ENCODE measurements at places on chromosomes 3 and 15.

- DNase-seq, result no peak
Measured at GRCh38 chr3:65951836-65952505, 86.7 kb downstream of the MAGI1 start.

DNA sequence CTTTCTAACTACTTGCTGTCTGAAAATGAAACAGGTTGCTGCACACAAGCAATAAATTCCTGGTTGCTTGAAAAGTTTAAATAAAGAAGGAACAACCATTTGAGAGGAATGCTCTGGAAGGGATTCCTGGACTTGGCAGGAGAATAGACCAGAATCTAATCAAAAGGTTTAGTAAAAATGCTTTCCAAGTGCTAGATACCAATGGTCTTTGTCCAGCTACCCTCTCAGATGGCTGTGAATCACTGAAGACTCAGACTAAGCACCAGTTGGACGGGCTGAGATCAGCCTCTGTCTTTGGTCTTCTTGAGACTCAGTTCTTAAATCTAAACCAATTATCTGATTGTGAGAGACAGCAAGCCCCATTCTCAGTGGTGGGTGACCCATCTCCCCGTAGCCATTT lies 27.7 kb upstream of the LPP start:
- DNase-seq, result no peak

DNA sequence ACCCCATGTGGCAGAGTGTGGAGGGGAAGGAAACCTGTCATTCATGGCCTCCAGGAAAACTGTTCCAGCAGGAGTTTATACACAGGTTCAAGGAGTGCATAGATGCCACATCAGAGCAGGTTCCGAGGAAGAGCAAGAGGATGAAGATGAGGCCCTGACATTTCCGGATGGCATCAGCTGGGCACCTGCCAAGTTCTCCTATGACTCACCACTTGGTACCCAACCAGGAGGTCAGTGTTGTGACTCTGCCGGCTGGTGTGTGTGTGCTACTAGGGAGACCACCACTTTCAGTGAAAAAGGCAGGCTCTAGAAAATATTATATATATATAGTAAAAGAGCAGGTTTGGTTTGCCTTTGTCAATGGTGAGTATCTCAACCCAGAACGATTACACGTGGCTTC lies 69.3 kb downstream of the NTRK3 start:
- no peak for DNase-seq

- DNase-seq, result no peak
Measured at GRCh38 chr3:5026046-5026362, 46.8 kb downstream of the BHLHE40 start.

DNA sequence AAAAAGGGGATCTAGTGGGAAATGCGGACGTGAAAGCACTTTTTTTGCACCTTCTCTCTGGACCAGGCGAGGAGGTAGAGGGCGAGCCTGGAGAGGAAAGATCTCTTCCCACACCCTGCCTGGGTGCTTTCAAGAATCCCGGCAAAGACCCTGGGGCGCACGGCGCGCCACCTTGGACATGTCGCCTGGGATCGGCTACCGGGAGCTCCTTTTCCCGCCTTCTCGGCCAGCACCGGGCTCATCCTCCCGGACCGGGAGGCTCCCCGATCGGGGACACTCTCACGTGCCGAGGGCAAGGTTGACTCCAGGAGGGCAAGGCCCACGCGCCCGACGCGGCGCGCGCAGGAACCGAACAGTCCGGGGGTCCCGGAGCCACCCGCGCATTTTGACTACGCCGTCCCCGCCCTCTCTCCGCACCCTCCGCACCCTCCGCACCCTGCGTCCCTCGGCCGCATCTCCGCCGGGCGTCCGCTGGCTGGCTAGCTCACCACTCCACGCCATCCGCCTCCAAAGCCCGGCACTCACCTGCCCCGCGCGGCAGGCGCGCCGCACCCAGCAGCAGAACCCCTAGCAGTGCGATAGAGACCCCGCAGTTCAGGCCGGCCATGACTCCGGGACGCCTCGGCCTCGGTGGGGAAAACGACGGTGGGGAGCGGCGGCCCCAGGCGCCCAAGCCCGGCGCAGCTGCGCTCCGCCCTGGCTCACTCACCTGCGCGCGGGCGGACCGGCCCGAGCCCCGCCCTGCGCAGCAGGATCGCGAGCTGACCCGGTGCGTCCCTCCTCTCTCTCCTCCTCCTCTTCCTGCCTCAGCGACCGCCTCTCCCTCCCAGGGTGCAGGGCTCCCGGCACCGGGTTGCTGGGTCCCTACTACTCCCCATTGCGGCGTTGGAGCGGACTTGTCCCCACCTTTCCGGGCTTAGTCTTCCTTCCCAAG lies at the start of gene CDCP1:
CDCP1 (minus strand) TSS at position 698 of the 934 bp plus-strand sequence; CDS start at position 607, 91 bp downstream.
- no peak for DNase-seq

- no peak for DNase-seq
Measured at GRCh38 chr3:27724459-27725197, 2.5 kb upstream of the EOMES start.

GRCh38 chr3:98764472-98764884 lies 1.3 kb downstream of the ST3GAL6 start:
- DNase-seq, result no peak

DNA sequence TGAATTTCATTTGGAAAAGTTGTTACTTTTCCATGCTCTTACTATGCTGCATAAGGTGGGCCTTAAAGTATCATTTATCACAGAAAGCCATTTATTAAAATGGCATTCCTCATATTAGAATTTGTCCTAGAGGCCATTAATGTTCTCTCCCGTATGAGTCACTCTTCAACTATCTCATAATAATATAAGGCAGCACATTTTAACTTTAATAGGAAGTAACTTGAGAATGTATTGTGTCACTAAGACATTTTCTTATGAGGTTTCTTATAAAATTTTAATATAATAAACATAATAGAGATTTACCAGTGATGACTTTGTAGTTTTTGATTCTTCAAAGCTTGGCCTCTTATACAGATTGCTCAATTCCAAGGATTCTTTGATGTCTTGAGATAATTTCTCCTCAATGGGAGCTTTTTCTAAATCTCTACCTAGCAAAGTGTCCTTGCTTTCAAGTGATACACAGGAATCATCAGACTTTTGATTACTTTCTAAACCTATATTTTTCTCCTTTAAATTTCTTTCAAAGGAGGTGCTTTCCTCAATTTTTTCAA lies 74.7 kb downstream of the ZBBX start:
- no peak for DNase-seq

DNA sequence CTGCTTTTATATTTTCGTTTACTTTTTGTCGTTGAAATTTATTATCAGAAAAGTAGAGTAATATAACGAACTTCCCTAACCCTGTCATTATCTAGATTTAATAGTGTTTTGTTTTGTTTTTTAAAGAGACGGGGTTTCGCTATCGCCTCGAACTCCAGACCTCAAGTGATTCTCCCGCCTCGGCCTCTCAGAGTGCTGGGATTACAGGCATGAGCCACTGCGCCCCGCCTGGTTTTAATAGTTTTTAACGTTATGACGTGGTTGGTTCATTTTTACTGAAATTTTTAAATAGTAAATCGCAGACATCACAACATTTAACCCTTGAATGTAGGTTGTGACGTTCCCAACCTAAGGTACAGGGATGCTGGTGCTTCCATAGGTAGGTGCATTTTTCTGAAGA lies 1.0 kb downstream of the NGRN start:
- DNase-seq, result no peak

GRCh38 chr3:18572809-18573208 lies 147.7 kb upstream of the SATB1 start:
- DNase-seq, result no peak

DNA sequence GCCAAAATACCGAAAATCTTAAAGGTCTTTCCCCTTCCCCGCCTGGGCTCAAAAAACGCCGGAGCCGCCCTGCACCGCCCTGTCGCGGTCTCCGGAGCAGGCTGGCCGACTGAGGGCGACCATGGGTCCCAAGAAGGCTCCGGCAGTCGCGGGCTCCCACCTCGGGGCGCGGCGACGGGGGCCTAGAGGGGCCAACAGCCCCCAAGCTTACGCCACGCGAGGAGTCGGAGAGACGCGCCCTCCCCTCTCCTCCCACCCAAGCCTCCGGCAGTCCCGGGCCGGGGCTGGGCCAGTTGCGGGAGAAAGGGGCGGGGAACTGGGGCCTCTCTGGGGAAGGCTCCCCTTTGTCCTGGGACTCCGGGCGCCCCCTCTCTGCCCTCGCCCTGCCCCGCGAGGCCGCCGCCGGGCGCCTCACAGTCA lies 69.2 kb downstream of the GOLGA8B start:
- DNase-seq, result no peak

GRCh38 chr3:99236576-99236975 lies 335.1 kb upstream of the DCBLD2 start:
- DNase-seq, result no peak

- DNase-seq, result no peak
Measured at GRCh38 chr3:14832975-14833722, 14.4 kb downstream of the FGD5 start.

GRCh38 chr3:13288732-13289718 lies 131.1 kb downstream of the NUP210 start:
- no peak for DNase-seq

DNA sequence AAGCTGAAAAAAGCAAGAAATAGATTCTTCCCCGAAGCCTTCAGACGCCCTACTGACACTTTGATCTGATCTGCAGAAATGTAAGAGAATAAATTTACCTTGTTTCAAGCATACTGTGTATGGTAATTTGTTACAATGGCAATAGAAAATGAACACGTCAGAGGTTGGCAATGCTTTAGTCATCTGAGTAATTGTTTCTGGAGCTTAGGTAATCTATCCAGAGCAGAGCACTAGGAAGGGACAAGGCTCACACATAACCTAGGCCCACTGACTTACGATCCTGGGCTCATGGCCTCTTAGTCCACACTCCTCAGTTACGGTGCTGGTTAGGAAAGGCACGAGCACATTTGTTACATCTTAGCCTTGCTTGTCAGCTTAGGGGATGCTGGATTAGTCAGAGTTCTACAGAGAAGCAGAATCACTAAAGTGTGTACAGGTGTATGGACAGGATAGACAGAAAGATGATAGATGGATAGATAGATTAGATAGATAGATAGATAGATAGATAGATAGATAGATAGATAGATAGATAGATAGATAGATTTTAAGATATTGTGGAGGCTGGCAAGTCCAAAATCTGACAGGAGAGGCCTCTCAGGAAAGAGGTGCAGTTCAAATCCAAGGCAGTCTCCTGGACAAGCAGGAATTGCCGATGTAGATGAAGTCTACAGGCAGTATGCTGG lies 46.8 kb upstream of the TBC1D23 start:
- DNase-seq, result no peak

DNA sequence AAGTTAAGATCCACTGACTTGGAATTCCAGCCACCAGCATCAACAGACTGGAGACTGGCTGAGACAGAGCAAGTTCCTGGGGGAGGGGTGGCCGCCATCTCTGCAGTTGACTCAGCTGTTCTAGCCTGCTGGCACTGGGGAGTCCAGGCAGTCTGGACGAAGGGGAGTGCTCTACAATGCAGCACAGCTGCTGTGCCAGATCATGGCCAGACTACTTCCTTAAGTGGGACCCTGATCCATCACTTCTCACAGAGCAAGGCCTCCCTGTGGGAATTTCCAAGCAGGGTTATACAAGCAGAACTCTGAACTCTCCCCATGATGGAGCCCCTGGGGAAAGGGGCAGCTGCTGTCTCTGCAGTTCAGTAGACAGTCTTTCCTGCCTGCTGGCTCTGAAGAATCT lies 35.2 kb downstream of the PYGO1 start:
- no peak for DNase-seq

DNA sequence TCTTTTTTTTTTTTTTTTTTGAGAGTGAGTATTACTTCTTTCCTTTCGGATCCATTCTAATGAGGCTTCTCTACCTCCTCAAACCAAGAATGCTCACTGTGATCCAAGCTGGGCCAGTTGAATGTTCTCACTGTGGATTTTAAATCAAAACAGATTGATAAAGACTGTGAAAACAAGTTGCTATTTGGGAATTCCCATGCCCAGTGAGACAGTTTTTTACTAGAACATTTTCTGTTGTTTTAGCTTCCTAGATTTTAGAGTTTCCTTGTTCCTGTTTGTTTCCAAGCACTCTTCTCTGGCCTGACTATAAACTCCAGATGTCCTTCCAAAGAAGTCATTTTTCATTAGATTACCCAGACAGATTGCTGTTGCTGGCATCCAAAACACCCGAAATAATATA lies 60.1 kb upstream of the GALNT15 start:
- DNase-seq, result no peak

DNA sequence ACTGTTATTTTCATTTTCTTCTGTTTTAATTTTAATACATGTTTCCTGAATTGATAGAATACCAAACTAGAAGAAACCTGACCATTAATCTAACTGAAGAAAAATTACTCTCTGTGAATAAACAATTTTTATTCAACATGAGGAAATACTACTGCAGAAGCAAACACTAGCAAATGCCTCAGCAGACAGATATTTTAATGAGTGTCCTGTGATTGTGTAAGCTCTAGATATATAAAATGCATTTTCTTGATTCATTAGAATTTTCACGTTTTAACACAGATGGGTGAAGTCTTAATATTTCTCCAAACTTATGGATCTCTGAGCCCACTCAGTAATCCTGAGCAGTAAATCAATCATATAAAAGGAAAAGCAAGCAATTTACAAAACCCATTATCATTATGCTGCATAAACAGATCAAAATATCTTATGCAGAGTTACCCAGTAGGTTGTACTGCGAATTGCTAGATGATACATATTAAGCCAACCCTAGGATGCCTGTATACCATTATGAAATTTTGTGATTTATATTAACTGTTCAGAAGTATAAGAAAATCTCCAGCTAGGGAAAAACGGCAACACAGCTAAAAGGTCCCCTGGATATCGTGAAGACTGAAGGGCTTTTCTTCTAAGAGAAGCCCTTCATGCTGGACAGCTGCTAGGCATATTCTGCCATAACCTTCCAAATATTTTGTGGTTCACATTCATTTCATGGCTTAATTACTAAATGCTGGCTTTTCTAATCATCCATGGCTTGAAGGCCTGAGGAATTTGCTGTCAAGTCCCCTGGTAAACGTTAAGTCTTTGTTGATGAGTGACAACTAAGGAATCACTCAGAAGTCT lies 157.7 kb upstream of the TGFBR2 start:
- no peak for DNase-seq

- DNase-seq, result no peak
Measured at GRCh38 chr3:37492977-37493471, 318.6 kb upstream of the LRRFIP2 start.

All from activated CD8-positive, alpha-beta memory T cell treated with anti-CD3 and anti-CD28 coated beads for 1 hour (primary cell).